A549 treated with RU486 at 1 μM for 4 hours (cell line): ENCODE measurements at places on chromosomes 6 and 20. TPM values are rescaled to one million over a fixed set of nuclear protein-coding genes. Genes with fewer than 3 reads are reported as not detected.

The SMIM8 gene
- 2.3 to 3.9 TPM (median 2.8 TPM) in 5 replicates for total RNA-seq

The DNAAF9 gene
- 3.7 to 5.0 TPM (median 4.8 TPM) in 5 replicates for total RNA-seq

The SLC26A8 gene
- not detected in 5 replicates for total RNA-seq

The THEMIS gene
- not detected in 5 replicates for total RNA-seq

The SRSF12 gene
- 0.35 to 1.2 TPM (median 1.0 TPM) in 5 replicates for total RNA-seq

The TRIM15 gene
- 0.20 TPM in 1 of 5 replicates, not detected in the others for total RNA-seq

The RXRB gene
- 15.5 to 21.7 TPM (median 20.6 TPM) in 5 replicates for total RNA-seq

The OOEP gene
- not detected in 5 replicates for total RNA-seq

The C20orf144 gene
- 0.07 to 0.13 TPM (median 0.09 TPM) in 4 of 5 replicates, not detected in the other for total RNA-seq

The CAPN11 gene
- not detected in 5 replicates for total RNA-seq
